Caki2 (cell line): ENCODE measurements at places on chromosomes 1 and 21. TPM values are rescaled to one million over a fixed set of nuclear protein-coding genes. Genes with fewer than 3 reads are reported as not detected.

DNA sequence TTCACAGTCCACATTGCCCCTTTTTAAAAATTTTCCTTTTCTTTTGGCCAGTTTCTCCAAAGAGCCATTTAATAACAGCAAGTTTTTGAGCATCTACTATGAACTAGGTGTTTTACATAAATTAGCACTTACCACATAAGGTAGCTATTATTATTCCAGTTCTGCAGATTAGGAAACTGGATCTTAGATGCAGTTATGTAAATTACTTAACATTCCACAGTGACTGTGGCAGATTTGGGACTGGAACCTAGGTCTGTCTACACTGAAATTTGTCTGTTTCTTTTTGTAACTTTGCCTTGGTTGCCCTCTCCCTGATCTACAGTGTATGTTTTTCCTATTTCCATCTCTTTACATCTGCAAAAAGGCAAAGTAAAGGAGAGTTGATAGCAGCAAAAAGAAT is 164.8 kb upstream of the ATP1B1 start:
- no peak for DNase-seq

- DNase-seq = no peak
Measured at GRCh38 chr21:33810766-33811165, 104.8 kb downstream of the ATP5PO start.

Gene SSX2IP
- 13.8 and 21.4 TPM in 2 replicates for total RNA-seq

Gene ERICH3
- not detected in 2 replicates for total RNA-seq

DNA sequence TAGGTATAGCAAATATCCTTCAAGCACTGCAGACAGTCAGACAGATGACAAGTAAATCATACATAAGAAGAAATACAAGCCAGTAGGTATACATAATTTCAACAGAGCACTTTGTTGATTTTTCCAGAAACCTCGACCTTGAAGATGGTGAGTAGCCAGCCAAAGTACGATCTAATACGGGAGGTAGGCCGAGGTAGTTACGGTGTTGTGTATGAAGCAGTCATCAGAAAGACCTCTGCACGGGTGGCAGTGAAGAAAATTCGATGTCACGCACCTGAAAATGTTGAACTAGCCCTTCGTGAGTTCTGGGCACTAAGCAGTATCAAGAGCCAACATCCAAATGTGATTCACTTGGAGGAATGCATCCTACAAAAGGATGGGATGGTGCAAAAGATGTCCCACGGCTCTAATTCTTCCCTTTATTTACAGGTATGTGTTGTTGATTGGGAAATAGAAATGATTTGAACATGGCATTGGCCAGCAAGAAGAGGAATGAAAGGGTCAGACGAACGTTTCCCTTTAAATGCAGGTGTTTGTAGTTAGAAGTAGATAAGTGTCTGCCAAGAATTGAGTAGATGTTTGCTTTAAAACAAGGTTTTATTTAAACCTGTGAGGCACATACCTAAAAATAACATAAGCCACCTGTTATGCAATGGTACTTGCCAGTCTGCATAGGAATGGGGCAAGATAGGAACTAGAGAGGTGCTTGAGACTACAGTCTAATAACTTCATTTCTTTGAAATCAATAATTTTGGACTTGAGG is 2.7 kb downstream of the PDIK1L start:
- DNase-seq = no peak

GRCh38 chr1:213266983-213267772 is 216.1 kb downstream of the RPS6KC1 start:
- no peak for DNase-seq

Gene CD84
- total RNA-seq = not detected in 2 replicates

- DNase-seq = peak; percentile 3
Measured at GRCh38 chr1:65949230-65949626, 156.5 kb downstream of the PDE4B start.

DNA sequence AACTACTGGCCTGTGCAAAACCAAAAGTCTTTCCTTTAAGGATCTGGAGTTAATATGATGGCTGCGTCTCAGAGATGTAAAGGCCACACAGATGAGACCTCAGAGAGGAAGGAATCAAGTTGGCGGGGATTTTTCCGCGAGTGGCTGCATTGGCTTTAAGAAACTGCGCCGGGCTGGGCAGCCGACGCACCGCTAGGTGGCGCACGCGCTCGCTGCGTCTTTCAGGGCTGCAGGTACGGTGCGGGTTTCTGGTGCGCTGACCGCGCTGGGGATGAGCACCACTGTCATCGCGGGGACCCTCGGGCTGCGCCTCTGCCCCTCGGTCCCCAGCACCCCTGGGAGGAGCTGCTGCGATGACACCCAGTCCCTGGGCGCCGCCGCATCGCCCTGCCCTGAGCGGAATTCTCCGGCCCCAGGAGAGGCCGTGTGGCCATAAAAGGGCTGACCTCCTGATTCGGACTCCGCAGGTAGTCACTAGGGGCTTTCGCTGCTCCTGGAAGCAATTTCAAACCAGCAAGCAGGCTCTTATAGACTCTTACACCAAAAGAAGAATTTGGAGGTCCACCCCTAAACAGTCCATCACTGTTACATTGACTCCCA is 241.0 kb downstream of the KCNJ6 start:
- peak; percentile 38 for DNase-seq

Gene FCGR2B
- not detected in 2 replicates for total RNA-seq

- DNase-seq = no peak
Measured at GRCh38 chr1:181120924-181121323, 32.4 kb downstream of the IER5 start.

DNA sequence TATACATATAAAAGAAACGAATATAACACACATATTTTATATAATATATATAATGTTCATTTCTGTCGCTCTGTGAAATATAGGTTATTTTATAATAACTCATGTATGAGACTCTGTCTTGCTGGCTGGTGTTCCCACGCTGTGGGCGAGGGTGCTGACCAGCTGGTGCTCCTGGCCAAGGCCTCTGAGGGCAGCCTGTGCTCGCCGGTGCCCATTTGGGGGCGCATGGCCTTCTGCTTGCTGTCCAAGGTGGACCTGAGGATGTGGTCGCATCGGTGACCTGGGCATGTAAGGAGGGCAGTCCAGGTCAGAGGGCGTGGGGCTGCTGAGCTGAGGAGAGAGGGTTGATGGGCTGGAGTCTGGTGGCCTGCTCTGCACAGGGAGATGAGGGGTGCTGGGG is 1.1 kb upstream of the PCP4 start:
- DNase-seq = no peak

GRCh38 chr1:48740621-48741020 is 36.1 kb downstream of the BEND5 start:
- no peak for DNase-seq
